ENCODE measurements at places on chromosomes 5 and 9.

- no peak for DNase-seq
These were observed 73.1 kb downstream of the DIRAS2 start for GRCh38 chr9:90569511-90569910.

- DNase-seq = no peak
These were observed 24.8 kb downstream of the ANXA1 start for GRCh38 chr9:73176450-73176875.

DNA sequence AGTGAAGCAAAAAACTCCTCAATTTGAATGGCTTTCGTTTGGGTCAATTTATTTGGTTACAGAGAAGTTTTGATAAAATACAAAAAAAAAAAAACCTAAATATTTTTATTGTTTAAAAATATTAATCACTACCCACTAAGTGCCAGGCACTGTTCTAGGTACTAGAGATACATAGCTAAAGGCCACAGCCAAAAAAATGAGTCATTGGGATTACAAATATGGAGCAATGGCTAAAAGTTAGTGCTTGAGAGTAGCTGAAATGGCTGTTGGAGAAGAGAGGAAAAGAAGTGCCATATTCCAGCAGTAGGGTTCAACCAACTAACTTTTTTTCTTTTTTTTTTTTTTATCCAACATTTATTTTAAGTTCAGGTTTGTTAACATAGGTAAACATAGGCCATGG is 130.1 kb upstream of the PTGER4 start:
- DNase-seq = no peak

- no peak for DNase-seq
These were observed 122.5 kb downstream of the TRPM3 start for GRCh38 chr9:70998962-70999361.

- DNase-seq = peak; percentile 82
These were observed 2.6 kb upstream of the AFAP1L1 start for GRCh38 chr5:149268928-149269557.

GRCh38 chr9:97558701-97559101 is 57.2 kb downstream of the TMOD1 start:
- no peak for DNase-seq

DNA sequence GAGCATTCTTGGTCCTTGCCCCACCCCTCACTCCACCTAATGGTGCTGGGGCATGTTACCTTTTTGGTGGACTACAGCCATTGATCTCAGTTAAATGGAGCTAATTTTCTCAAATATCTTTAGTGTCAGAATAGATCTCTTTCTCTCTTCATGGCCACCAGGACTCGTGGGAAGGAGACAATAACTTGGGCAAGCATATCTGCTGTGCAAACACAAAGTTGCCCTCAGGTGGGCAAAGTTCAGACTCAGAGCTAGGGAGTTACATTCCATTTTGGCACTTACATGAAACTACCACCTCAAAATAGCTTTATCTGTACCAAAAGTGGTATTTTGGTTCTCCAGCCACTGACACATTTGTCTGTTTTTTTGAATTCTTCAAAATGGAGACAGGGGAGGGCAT is 671.9 kb upstream of the KLF4 start:
- DNase-seq = no peak

GRCh38 chr5:78113689-78114264 is 180.7 kb downstream of the AP3B1 start:
- no peak for DNase-seq

DNA sequence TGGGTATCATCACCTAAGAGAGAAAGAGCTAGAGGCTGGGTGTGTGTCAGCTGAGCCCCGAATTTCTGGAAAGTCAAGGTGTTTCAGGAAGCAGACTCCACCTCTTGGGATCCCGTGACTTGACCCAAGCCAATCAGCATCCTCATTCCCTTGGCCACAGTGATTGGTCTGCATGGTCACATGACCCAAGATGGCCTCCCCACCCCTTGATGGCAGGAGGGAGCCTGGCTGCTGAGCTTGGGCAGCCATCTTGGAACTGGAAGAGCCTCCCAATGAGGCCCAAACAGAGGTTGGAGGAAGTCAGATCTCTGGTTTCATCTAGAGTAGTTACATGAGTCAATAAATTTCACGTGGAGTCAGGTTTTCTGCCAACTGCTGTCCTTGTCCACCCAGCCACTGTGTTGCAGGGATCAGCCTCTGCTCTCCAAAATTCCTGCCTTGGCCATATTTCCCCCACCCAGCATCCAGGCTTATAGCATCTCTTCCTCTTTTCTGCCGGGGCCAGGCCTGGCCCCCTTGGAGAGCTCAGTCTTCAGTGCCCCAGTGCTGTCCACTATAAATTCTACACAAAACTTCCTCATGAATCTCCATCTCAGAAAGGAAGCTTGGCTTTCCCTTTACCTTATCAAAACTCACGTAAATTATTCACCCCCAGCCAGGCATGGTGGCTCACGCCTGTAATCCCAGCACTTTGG is 17.2 kb upstream of the SUSD3 start:
- DNase-seq = no peak

DNA sequence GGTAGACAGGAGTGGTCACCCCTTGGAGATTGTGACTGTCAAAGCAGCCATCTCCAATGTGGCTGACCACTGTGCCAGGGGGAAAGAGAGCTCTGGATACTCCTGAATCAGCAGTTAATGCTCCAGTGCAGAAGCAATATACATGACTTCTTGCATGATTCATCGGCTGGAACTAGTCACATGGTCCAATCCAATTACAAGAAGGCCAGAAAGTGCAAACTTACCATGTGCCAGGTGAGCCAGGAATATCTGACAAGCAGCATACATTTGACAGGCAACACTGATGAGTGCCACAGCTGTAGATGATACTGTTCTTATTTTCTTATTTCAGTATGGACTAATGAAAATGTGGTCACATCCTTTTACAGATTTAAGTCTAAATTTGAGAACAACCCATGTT is 440.0 kb upstream of the MPDZ start:
- DNase-seq = no peak
